NCI-H187 treated with DMSO at 0.1 percent for 48 hours (cell line): ENCODE measurements at places on chromosomes 16 and 17.

GRCh38 chr17:36942019-36942599 is 4.8 kb downstream of the LHX1 start:
- DNase-seq: no peak

DNA sequence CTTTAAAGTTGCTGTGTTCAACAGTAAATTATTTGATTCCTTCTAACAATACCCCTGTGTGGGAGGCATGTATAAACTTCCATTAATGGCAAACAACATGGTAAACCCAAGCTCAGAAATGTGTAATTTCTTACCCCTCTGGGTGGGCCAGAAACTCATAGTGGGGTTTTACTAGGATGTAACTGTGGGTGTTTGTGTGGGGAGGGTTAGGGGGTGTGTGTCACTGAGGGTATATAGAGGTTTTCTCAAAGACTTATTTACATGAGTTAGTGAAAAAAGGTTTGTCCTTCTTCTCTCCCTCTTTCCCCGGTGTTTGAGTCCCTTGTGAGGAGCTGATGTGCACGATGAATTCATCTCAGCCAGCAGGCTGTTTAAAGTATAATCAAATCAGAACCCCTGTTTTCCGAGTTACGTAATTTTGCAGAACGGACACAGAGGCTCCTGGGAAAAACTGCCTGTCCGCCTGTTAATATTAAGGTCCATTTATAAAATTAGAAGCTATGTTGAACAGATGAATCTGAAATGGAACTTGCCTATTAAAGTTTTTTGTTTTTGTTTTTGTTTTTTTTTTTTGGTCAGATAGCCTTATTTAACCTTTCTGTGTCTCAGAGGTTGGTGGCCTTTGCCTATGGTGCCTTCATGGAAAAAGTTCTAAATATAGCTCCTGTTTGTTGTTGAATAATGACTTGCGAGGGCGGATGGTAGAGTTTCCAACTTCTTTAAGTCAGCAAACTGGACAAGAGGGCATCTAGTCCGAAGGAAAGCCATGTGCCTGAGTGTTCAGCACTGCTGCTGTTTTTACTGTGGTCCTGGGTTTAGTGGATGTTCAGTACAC is 73.3 kb downstream of the MSI2 start:
- DNase-seq: no peak

- no peak for DNase-seq
Measured at GRCh38 chr17:73228748-73229236, 32.9 kb downstream of the CPSF4L start.

DNA sequence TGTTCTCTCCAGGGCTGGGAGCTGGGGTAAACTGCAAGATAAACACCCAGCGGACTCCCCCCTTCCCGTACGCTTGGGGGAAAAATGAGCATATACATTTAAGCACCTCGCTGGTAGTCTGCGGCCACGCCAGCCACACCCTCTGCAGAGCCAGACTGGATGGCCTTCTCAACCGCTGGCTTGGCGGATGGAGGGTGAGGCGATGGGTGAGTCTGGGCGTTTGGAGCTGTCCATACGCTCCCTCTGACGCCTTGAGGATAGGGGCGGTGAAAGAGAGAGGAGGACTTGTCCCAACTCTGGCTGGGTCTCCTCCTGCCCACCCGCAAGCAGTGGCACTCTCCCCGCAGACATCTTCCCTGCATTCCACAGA is 1.0 kb downstream of the ITGA3 start:
- no peak for DNase-seq

- DNase-seq: no peak
Measured at GRCh38 chr16:56897026-56897799, 32.2 kb downstream of the SLC12A3 start.

DNA sequence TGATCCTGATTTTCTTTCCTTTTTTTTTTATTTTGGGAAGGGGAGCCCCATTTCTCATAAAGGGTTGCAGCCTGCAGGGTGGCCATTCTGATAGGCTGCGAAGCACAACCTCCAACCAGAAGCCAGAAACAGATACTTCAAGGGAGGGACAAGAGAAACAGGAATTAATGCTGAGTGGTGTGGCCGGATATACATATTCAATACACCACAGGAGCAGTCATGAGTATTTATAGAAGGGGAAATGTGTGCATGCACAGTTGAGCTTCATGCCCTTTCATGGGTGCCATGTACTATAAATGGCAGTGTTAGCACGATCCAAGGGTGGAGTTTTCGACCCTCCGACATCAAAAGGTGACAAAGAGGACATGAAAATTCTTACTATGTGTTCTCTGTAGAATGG is 320.8 kb downstream of the CBLN1 start:
- no peak for DNase-seq
